ENCODE measurements at places on chromosomes 12 and 14. TPM values are rescaled to one million over a fixed set of nuclear protein-coding genes. Genes with fewer than 3 reads are reported as not detected.

STON2 gene
- 23.8 TPM for total RNA-seq

NANOG gene
- total RNA-seq: 0.05 TPM

LRIG3 gene
- 25.2 TPM for total RNA-seq

TBX5 gene
- total RNA-seq: 0.34 TPM

PLEKHD1 gene
- total RNA-seq: 0.40 TPM

GPRC5A gene
- total RNA-seq: 5.4 TPM

GRCh38 chr14:62329427-62329826 is 567.2 kb downstream of the SNAPC1 start:
- no peak overlapping the region for H3K27ac ChIP-seq
- no peaks in the 10 kb centered on the region for H3K4me1 ChIP-seq
- no peak for DNase-seq
- no peaks in the 10 kb centered on the region for H3K27me3 ChIP-seq

GRCh38 chr14:53156238-53156637 is 3.1 kb upstream of the DDHD1 start:
- H3K27ac ChIP-seq: no peak overlapping the region
- H3K27me3 ChIP-seq: no peaks in the 10 kb centered on the region
- H3K36me3 ChIP-seq: no peaks in the 10 kb centered on the region
- no peaks in the 10 kb centered on the region for H3K4me1 ChIP-seq
- no peak overlapping the region for H3K4me3 ChIP-seq

GRCh38 chr14:35344107-35344807 is 52.1 kb downstream of the PSMA6 start:
- H3K27me3 ChIP-seq: no peaks in the 10 kb centered on the region
- H3K4me3 ChIP-seq: no peak overlapping the region
- no peak overlapping the region for H3K27ac ChIP-seq
- H3K4me1 ChIP-seq: peaks cover 13% of the 10 kb centered on the region
- DNase-seq: no peak

DNA sequence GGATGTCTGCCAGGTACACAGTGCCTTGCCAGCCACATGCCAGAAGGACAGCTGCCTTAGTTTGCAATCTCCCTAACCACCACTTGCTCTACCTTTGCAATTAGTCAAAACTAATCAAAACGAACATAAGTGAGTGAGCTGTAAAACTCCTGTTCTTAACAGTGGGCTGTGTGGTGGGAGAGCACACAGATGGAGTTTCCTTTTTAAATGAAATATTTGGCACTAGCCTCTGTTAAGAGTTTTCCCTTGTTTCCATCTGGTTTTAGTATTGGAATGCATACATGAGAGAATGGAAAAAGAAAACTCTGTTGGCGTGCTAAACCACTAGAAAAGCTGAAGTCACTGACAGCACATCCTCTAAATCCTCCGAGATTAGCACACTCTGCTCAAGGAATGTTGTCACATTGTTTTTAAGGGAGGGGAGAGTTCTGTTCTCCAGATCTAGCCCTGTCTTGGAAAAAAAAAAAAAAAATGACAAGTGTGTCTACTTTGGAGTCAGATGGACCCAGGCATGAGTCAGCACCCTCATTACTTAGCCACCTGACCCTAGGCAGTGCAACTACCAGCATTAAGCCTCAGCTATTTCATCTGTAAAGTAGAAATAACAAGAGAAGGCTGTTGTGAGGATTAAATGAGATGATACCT is 83.9 kb downstream of the STXBP6 start:
- peak; percentile 37 for DNase-seq
- H3K36me3 ChIP-seq: no peaks in the 10 kb centered on the region

- no peaks in the 10 kb centered on the region for H3K27me3 ChIP-seq
- H3K4me3 ChIP-seq: no peak overlapping the region
- no peak overlapping the region for H3K27ac ChIP-seq
- DNase-seq: peak; percentile 64
These were observed 26.5 kb upstream of the TAMALIN start for GRCh38 chr12:51980051-51980808.

- H3K27ac ChIP-seq: no peak overlapping the region
- H3K36me3 ChIP-seq: no peaks in the 10 kb centered on the region
- H3K4me1 ChIP-seq: no peaks in the 10 kb centered on the region
These were observed 17.2 kb downstream of the FRMD6 start for GRCh38 chr14:51668870-51669269.

DNA sequence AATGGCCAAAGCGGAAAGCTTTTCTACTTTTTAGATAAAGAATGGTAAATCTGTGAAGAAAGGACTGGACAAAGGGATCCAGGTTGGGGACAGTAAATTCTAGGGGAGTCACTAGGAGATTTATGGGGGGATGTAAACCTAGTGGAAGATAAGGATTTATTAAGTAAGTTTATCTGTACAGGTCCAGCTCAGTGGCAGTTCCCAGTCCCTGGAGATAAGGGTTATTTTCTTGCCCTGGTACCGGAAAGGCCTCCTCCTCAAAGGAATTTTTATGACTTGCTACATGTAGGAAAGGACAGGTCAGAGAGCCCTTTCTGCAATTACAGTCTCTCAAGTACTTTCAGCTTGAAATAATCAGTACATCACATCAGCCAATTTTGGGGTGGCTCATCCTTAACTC is 72.6 kb upstream of the BICD1 start:
- H3K4me3 ChIP-seq: no peak overlapping the region
- H3K36me3 ChIP-seq: no peaks in the 10 kb centered on the region
- H3K27me3 ChIP-seq: no peaks in the 10 kb centered on the region
- no peak for DNase-seq

GRCh38 chr14:71365361-71365760 is 458.1 kb downstream of the PCNX1 start:
- H3K4me1 ChIP-seq: no peaks in the 10 kb centered on the region
- H3K36me3 ChIP-seq: no peaks in the 10 kb centered on the region
- no peak for DNase-seq
- H3K4me3 ChIP-seq: no peak overlapping the region

DNA sequence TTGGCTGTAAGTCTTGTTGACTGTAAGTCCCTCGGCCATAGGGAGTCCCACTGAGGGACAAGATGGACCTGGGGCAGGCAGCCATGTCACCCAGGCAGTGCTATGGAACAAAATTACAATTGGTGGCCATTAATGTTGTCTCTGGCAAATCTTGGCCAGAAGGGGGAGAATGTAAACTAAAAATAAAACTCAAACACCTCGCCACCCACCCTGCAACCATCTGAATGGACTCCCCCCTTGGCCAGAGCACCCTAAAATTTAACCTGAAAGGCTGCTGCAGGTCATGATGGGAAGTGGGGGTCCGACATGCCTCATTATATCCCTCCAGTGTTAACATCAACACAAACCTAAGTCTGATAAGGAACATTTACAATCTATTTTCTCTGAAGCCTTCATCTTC is 8.2 kb downstream of the SLC22A17 start:
- H3K27ac ChIP-seq: no peak overlapping the region
- H3K27me3 ChIP-seq: no peaks in the 10 kb centered on the region
- no peak overlapping the region for H3K4me3 ChIP-seq
- no peaks in the 10 kb centered on the region for H3K4me1 ChIP-seq

GRCh38 chr14:101367421-101368261 is 193.7 kb upstream of the DIO3 start:
- no peak for DNase-seq
- no peaks in the 10 kb centered on the region for H3K36me3 ChIP-seq
- H3K27me3 ChIP-seq: no peaks in the 10 kb centered on the region
- no peak overlapping the region for H3K4me3 ChIP-seq
- H3K27ac ChIP-seq: no peak overlapping the region
- no peaks in the 10 kb centered on the region for H3K4me1 ChIP-seq

DNA sequence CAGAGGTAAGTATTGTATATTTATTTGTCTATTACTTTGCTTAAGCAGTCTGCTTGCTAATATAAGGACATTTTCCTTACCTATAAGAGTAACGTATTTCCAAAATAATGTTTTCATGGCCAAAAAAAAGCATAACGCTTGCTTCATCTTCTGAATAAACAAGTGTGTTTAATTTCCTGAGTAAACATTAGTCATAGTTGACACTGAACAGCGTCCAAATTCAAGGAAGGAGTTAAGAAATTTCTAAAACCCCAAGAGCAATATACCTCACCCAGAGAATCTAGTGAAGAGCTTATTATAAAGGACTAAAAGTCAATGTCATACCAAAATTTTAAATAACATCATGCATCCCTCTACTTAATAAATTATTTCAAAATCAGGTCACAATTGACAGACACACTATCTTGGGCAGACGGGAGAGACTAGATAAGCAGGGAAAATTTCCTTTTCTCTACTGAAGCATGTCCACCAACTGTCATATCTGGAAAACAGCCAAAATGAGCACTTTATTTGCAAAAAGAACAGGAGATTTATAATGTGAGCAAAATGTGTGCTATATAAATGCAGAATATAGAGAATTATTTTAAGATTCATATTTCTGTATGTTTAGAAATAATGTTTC is 25.1 kb downstream of the ANKS1B start:
- no peaks in the 10 kb centered on the region for H3K27me3 ChIP-seq
- DNase-seq: no peak
- peaks cover 9% of the 10 kb centered on the region for H3K4me1 ChIP-seq
- no peak overlapping the region for H3K4me3 ChIP-seq
- H3K36me3 ChIP-seq: no peaks in the 10 kb centered on the region

GRCh38 chr12:1662761-1663439 is 28.0 kb upstream of the ADIPOR2 start:
- H3K36me3 ChIP-seq: no peaks in the 10 kb centered on the region
- H3K27me3 ChIP-seq: no peaks in the 10 kb centered on the region
- DNase-seq: peak; percentile 38
- H3K4me1 ChIP-seq: no peaks in the 10 kb centered on the region
- H3K4me3 ChIP-seq: no peak overlapping the region

GRCh38 chr14:51939226-51939625 is 50.1 kb upstream of the RTRAF start:
- H3K27ac ChIP-seq: no peak overlapping the region
- no peaks in the 10 kb centered on the region for H3K4me1 ChIP-seq
- H3K36me3 ChIP-seq: no peaks in the 10 kb centered on the region

All from prostate gland (tissue), 2 donors.